Activated naive CD4-positive, alpha-beta T cell (primary cell): ENCODE measurements at places on chromosomes 1 and 21.
A peak's percentile ranks its signal among the peaks of the same experiment; 100 is the strongest.

GRCh38 chr1:56569661-56570060 is 9.7 kb downstream of the PLPP3 start:
- no peak for DNase-seq

DNA sequence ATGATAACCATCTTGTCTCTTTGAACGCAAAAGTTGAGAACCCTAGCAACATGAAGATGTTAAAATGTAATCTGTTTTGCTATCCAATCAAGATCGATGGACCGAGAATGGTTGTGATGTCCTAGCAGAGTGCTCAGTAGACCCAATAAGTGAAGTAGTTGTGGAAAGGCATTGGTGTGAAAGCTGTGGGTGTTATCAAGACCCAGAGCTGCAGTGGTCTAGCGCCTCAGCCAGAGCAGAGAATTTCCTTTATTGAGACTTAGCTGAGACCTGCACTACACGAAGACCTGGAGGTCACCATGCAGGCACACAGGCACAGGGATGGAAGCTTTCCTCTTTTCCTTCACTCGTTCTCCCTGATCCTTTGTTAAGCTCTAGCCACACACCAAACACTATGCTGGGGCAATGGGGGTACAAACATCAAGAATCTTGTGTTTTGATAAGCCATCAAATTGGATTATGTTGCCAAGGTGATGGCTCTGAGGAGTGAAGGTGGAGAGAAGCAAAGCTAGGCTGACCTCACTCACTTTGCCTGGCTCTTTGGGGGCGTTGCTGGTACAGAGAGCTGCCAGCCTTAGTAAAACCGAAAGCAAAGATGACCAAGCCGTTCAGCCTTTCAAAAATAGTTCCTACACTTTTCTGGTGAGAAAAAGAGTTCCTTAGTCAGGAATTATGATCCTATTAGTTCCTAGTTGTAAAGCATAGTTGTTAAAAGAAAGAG is 24.1 kb downstream of the METTL13 start:
- no peak for DNase-seq

GRCh38 chr21:35643176-35643575 is 417.1 kb downstream of the SETD4 start:
- DNase-seq: no peak

DNA sequence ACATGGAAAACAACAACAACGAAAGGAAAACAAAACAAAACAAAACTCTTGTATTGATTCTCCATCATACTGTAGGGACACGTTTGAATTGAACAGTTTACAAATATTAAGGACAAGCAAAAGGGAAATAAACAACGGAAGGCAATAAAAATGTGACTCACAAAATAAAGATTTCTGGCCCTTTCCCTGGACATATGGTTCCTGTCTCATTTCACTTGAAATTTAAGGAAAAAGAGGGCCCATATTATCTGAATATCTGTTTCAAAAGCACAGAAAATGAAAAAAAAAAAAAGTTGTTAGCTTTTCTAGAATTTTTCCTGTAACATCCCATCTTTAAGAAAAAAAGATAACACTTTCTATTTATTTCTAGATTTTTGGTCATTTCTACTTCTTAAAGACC is 3.6 kb upstream of the PKN2 start:
- no peak for DNase-seq

GRCh38 chr1:174258148-174258550 is 98.8 kb downstream of the RABGAP1L start:
- DNase-seq: peak; percentile 1

GRCh38 chr1:39116860-39117728 is 87.4 kb upstream of the MACF1 start:
- no peak for DNase-seq

DNA sequence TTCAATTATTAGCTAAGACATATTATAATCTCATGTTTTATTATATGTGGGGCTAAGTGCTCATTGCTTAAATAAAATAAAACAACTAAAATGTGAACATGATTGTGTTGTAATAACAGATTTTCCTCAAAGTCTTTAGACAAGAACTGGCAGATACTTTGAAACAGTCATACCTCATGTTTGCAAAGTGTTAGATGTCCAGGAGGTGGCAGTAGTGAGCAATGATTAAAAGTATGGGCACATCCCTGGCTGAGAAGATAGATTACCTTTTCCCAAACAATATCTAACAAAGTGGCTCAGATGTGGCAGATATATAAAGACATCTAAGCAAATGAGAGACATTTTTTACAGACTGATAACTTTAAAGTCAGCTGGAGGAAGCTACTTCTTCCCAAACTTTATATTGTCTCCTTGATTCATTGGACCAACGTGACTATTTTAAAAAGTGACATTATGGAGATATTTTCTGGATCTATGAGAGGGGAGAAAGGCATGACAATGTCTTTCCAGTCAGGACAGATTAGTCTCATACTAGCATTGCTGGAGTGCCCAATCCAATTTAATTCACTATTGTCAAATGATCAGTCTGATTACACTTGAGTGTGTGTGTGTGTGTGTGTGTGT is 269.8 kb downstream of the S1PR1 start:
- no peak for DNase-seq

- DNase-seq: no peak
These were observed 74.3 kb downstream of the ETS2 start for GRCh38 chr21:38879912-38880576.

GRCh38 chr1:52595061-52595460 is 7.1 kb upstream of the GPX7 start:
- DNase-seq: no peak

- DNase-seq: no peak
These were observed 65.6 kb upstream of the GRHL3 start for GRCh38 chr1:24253571-24253970.

GRCh38 chr21:43805275-43805800 is 16.0 kb downstream of the RRP1 start:
- no peak for DNase-seq

- DNase-seq: no peak
These were observed 33.2 kb upstream of the EPHA8 start for GRCh38 chr1:22529901-22530621.

- no peak for DNase-seq
These were observed 4.8 kb upstream of the MMEL1 start for GRCh38 chr1:2637442-2638145.

DNA sequence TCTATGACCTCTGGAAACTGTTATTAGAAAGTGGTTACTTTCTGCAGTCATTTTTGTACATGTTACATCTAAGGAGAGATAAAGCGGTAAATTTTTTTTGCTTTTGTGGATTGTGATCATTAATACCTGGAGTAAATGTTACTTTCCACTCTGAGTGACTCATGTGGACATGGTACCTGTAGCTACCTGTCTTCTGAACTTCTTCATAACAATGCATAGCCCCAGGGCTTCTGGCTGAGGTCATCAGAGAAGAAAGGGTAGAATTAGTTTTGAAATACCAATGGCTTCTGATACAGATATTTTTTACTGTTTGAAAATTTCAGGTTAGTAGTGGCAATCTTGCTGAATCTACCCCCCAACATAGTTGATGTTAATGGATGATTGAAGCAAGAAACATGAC is 489.3 kb downstream of the RWDD3 start:
- no peak for DNase-seq

DNA sequence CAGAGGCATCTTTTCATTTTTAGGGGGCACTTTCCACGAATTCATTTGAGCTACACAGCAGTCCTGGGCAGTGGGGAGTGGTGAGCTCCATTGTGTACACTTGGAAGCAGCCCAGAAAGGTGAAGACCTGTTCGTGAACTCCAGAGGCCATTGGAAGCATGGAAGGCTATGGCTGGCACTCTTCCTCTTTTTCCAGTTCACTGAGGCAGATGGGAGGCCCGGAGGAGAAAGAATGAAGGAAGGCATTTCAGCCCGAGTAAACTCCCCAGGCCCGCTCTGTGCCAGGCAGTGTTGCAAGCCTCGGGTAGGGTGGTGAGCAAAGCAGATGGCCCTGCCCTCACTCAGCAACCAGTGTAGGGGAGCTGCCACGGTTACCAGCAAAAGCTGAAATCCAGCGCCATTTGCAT is 673 bp upstream of the DHCR24 start:
- DNase-seq: no peak

DNA sequence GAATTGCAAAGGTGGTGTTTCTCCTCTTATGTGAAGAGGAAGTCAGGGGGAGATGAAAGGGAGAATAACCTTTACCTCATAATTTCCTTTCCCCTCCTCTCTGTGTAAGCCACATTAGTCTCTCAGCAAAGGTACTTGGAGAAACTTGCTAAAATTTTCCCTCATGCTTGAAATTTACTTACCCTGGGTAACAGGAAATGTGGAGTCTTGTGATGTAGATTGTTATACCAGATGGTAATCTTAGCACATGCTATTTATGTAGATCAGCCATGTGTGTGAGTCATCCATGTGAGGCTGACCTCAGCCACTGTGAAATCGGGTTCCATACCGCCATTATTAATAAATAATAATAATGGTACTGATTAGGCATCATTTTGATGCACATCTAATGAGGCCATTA is 128.4 kb downstream of the TGFB2 start:
- no peak for DNase-seq

GRCh38 chr1:22444856-22445255 is 6.8 kb upstream of the ZBTB40 start:
- no peak for DNase-seq

GRCh38 chr1:117572546-117572945 is 33.3 kb upstream of the TENT5C start:
- no peak for DNase-seq

GRCh38 chr1:202143011-202143767 is 1.3 kb downstream of the ARL8A start:
- no peak for DNase-seq

- DNase-seq: no peak
These were observed 183.3 kb upstream of the TMEM51 start for GRCh38 chr1:14970115-14970798.

DNA sequence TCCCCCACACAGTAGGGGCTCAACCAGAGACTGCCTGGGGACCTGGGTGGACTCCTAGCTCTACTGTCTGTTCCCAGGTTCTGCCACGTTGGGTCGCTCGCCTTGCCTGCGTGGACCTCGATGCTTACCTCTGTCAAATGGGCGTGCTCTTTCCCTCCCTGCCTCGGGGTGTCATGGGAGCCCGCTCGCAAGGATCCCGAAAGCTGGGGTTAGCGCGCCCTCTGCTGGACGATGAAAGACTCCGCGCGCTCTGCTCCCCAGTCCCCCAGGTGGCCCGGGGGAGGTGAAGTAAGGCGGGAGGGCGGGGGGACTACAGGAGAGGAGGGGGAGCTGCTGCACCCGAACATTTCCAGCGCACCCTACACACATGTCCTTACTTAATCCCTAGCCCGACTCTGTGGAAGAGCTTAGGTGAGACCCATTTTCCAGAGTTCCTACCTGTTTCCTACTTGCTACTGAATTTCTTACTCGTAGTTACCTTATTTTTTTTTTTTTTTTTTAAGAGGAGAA is 2.3 kb upstream of the BSND start:
- DNase-seq: peak; percentile 59

DNA sequence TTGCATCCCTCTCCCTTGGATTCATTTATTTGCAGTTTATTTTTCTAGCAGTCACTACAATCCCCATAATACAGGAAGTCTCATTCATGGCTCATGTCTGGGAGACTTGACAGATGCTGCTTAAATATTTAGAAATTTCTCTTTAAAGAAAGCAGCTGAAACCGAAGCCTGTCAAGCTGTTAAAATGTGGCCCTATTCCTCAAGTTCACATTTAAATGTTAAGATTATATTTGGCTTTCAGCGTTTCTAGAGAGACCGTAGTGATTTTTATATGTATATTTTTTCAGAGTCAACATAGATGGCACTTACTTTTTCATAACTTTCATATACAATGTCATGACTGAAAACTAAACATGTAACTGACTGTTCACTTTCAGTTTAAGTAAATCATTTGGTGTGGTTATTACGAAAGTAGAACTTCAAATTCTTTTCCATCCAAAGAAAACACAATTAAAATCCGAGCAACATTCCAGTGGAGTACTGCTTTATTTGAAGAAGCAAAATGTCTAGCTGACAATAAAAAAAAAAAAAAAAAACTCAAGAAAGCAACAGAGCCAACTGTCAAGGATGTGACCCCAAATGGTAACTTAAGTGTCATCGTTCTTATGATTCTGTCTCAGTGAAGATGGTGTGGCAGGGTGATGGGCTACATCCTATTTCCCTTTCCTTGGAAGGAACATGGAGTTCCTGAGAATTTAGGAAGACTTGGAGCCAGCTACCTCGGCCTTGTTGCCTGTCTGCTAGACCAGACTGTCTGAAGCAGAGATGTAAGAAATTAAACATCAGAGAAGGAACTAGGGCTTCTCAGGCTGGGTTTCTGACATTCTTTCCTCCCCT is 37.8 kb downstream of the MIS18A start:
- DNase-seq: no peak

DNA sequence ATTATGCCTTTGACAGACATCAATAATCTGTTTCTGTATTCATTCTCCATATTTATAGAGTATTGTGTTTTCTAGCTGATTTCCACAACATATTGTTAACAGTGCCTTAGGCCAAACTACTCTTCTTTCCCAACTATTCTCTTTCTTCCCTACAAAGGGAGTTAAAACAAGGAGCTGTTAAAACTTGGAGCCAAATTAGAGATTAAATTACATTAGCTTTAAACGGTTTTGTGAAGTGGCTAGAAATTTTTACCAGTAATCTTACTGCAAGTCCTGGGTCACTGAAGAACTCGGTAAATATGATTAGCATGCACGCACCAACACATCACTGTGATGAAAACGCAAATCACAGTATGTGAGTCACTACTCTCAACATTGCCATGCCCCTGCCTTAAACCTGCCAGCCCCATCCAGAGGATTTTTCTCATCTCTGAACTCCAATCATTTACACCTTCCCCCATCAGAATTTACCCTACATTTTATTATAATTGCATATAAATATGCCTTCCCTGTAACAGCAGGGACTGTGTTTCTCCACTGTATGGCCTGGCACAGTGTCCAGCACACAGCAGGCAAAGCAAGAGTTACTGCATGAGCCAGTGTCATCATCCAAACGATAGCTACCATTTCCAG is 1.5 kb upstream of the PRDX6 start:
- DNase-seq: no peak

DNA sequence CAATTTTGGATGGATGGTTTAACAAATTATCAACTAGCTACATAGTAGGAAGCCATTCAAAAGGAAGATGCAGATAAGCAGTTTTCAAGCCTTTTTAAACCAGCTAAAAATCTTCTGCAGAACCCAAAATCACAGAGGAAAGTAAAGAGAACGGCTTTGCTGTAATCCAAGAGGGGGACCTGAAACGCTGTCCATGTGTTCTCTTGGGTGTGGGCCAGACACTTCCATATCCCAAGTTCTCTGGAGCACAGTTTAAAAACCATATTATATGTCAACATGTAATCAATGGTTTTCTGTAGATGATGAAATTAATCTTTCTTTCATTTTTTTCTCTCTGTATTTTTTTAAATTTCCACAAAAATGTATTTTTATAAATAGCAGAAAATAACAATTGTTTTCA is 90.5 kb downstream of the SELENOF start:
- DNase-seq: no peak

GRCh38 chr1:152024223-152024622 is 12.6 kb downstream of the S100A11 start:
- no peak for DNase-seq
